ENCODE measurements at places on chromosomes 11 and 22.

- DNase-seq = no peak
These were observed 799 bp downstream of the CCDC88B start for GRCh38 chr11:64340671-64341335.

DNA sequence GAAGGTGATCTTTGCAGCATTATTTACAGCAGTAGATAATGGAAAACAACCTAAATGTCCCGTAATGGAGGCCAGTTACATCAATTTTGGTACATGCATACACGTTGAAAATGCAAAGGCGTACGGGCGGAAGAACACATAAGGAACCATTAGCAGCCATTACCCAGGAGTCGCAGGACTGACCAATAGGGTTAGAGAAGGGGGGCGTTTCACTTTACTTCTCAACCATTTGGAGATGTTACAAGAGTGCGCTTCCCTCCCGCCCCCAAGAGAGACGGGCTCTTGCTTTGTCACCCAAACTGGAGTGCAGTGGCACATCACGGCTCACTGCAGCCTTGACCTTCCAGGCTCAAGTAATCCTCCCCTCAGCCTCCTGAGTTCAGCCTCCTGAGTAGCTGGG, 52.8 kb upstream of the SLC35C1 start:
- DNase-seq = no peak

DNA sequence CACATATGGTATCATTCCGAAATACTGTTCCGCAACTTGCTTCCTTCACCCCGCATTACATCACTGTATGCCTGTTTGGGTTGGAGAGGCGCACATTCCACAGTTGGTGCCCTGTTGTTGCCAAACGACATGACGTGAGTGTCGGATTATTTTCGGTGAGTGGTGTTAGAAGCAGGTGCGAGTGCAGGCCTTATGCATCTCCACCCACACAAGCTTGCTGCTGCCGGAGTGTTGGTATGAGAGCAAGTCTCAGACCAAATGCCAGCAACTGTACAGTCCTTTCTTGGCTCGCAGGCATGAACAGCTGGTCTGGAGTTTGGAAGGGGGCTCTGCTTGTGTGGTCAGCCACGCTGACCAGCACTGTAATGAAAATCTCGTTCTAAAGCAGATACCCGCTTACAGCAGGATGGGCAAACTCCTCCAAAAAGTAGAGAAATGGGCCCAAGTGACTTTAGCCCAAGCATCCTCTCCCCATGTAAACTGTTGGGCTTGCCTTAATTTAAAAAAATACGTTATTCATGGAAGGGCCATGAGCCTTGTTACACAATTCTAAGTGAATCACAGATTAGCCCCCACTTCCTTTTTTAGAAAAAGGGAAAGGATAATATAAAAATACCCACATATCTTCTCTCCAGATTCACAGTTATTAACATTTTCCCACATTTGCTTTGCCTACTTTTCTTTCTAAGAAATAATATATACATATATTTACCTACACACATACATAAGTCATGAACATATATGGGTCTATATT, 48.7 kb upstream of the OR9Q1 start:
- no peak for DNase-seq

- no peak for DNase-seq
These were observed 322.3 kb downstream of the SOX6 start for GRCh38 chr11:16034074-16034473.

DNA sequence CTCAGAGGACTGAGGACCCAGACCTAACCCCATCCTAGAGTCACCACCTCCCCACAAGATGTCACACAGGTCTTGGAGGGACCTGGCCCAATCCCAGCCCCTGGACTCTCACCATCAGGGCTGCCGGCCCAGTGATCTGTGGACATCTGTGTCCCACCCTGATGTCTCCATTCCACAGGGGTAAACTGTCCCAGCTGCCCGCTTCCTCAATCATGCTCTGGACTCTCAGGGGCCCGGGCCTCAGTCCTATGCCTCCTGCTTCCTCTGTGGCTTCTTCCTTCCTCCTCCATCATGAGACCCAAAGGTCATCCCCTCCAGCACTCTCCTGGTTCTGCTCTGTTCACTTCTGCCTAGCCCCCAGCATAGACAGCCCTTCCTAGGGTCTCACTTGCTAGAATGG, 32.2 kb downstream of the ARAP1 start:
- DNase-seq = no peak

- no peak for DNase-seq
These were observed 39.9 kb downstream of the MN1 start for GRCh38 chr22:27761665-27762064.

GRCh38 chr22:20238901-20239675, 29.0 kb downstream of the RTN4R start:
- DNase-seq = no peak

- no peak for DNase-seq
These were observed 12.3 kb downstream of the RBM4B start for GRCh38 chr11:66665369-66665768.

- no peak for DNase-seq
These were observed 97.5 kb upstream of the CCDC179 start for GRCh38 chr11:22957786-22958185.

DNA sequence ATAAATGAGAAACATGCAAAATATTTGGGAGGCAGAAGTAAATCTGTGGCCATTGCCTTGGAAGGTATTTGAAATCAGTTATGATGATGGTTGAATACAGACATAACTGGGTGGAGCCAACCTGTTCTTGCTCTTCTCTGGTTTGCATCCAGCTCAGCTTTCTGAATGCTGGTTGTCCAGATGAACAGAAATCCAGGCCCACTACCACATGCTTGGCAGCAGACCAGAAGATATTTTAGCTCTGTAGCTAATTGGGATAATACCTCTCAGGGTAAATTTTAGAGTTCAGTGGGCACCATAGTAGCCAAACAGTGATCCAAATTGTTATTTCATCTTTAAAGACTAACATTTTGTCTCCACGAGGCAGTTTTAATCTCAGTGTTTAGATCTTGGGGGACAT, 308.3 kb downstream of the RAB38 start:
- DNase-seq = no peak

DNA sequence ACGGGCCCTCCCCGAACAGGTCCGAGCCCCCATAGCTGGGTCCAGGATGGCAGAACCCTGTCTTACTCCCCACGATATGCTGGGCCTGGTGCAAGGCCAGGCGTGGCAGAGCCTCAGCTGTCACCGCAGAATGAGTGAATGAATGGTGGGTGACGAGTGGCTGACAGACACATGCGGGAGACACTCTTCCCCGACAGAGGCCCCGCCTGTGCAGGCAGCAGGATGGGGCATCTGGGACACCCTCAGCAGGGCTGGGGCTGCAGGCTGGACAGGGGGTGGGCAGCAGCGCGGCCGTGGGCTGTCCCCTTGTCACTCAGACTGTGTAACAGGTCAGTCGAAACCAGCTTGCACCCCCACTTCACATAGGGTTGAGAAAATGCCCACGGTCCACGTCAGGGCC, 18.0 kb downstream of the WNT7B start:
- DNase-seq = no peak

DNA sequence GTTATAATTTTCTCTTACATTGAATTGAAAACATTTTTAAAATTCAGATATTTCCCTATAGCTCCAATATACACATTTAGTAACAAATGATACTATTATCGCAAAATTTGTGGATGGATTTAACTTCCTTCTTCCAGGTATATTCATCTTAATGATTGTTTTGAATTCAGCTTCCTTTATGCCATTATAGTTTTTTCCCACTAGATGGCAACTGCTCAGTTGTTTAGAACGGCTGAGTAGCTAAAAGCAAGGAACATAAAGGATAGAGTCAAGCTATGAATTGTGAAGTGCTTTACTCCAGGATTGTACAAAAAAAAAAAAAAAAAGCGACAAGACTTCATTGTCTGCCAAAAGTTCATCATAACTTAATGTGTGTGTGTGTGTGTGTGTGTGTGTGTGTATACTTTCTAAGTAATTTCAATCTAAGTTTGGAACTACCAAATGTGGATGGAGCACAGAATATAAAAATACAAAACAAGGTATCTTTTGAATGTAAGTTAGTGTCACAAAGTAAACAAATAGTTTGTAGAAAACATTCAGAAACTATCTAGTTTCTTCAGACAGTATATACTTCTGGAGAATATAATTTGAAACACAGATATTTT, 846.4 kb downstream of the DLG2 start:
- DNase-seq = no peak

DNA sequence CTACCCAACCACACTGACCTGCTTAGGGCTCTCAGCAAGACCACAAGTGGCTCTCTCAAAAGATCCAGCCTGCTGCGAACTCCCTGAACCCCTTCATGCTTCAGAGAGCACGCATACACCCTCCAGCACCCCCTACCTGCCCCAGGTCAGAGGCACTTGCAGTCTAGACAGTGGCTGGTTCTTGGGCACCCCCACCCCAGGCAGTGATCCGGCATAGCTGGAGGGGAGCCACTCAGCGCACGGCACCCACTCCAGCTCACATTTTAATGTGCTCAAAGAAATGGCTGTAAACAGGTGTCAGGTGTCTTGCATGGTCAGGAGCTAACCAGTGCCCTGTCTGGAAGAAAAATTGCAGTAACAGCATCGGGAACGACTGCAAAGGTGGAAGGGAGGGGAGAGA, 140.8 kb downstream of the PKNOX2 start:
- DNase-seq = no peak

GRCh38 chr22:49660794-49661781, 166.6 kb downstream of the BRD1 start:
- no peak for DNase-seq

GRCh38 chr11:62806611-62807121, 1.4 kb upstream of the NXF1 start:
- no peak for DNase-seq

DNA sequence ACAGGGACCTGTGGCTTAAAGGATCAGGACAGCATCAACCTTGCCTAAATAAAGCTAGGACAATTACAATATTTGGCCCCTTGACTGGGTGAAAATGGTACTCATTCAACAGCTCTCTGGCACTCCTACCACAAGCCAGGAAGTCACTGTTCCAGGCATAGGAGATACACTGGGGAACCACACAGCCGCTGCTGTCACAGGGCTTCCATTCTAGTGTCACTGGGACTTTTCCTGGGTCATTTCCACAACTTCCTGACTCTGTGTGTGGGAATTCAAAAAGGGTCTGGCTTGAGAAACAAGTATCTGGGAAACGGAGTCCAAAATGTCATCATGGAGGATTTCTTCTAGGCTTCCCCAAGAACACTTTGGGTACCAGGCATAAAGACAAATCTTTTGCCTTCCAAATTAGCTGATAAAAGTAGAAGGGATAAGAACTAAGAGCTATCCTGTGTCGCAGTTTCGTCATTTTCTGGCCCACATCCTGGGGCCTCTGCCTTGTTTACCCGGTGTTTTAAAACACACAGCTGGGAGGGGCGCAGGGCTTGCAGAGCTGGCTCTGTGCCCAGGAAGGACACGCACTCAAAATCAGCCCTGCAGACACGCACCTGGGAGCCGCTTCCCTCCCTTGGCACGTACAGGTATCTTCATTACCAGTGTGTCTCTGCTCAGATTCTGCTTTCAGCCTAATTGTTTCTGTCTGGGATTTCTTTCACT, 38.0 kb downstream of the TMEM45B start:
- no peak for DNase-seq

DNA sequence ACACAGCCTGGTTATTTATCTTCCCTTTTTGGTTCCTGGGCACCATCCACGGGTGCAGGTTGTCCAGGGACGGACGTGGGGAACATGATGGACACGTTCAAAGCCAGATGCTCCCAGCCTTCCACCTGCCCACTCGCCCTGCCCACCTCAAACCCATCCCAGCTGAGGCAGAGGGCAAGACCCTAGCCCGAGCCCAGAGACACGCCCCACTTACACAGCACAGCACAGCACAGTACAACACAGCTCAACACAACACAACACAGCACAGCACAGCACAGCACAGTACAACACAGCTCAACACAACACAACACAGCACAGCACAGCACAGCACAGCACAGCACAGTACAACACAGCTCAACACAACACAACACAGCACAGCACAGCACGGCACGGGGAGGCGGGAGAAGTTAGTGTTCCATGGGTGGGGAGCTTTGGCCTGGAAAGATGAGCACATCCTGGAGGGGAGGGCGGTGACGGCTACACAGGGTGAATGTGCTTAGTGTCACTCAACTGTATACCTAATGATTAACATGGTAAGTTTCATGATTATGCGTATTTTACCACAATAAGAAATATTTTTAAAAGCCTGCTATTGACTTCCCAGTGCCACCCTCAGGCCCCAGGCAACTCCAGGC, 1507.5 kb downstream of the BRD1 start:
- DNase-seq = no peak

DNA sequence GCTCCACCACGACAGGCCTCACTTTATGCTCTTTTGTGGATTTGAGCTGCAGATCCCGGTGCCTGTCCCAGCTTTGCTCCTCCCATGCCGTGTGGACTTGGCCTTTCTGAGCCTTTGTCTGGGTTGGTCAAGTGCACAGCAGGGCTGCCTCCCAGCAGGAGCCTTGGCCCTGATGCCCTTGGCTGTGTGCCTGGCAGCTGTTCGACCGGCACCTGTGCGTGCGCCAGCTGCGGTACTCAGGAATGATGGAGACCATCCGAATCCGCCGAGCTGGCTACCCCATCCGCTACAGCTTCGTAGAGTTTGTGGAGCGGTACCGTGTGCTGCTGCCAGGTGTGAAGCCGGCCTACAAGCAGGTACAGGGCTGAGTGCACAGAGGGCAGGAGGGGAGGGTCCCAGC, 46.5 kb downstream of the MYO7A start:
- no peak for DNase-seq

- DNase-seq = peak; percentile 94
These were observed 44.5 kb downstream of the FEZ1 start for GRCh38 chr11:125451400-125452124.

DNA sequence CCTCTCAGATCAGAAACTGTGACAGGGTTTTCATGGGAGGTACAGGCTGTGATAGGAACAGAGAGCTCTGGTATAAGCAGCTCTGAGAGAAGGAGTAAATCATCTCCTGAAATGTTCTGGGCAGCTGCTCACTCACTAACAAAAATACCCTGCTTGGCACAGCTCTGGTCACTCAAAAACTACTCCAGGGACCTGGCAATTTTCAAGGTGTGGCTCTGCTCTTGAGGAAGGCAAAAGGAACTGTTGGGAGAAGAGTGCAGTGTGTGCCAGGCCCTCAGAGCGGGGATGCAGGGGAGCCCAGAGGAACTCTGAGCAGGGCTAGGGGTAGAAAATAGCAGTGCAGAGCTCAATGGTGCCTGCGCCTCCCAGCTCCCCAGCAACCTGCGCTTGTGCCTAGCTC, 180.5 kb upstream of the ZBED5 start:
- no peak for DNase-seq

DNA sequence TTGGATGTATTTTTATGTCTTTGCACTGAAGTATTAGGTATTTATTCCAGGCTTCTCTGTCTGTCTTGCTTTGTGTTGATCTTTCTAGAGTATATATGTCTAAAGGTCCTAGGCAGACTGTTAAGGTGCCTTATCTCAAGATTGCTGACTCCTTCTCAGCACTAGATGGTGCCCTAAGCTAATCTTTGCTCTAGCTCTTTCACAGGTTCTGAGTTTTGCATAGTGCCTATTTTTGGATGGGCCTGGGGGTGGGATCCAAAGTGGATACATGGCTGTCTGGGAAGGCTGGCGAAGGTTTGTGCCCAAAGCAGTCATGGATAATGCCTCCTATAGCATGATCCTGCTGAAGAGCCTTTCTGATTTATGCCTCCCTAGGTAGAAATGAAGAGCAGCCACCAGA, 154.9 kb downstream of the TRPC6 start:
- no peak for DNase-seq

- no peak for DNase-seq
These were observed 5.1 kb upstream of the INTS4 start for GRCh38 chr11:77999446-78000030.

GRCh38 chr11:2902784-2903671, 17.5 kb upstream of the CDKN1C start:
- DNase-seq = no peak

Measured in substantia nigra (tissue), 51 donors.